CD4-positive, alpha-beta T cell (primary cell): ENCODE measurements at places on chromosomes 7 and 10. TPM values are rescaled to one million over a fixed set of nuclear protein-coding genes. Genes with fewer than 3 reads are reported as not detected.

Gene TUBAL3
- not detected for total RNA-seq

- H3K4me1 ChIP-seq = no peaks in the 10 kb centered on the region
- H3K27me3 ChIP-seq = no peaks in the 10 kb centered on the region
- DNase-seq = no peak
- H3K27ac ChIP-seq = no peak overlapping the region
These were observed 352.8 kb upstream of the VSTM2A start for GRCh38 chr7:54189330-54189729.

GRCh38 chr10:52488606-52489485 is 174.8 kb downstream of the DKK1 start:
- H3K4me1 ChIP-seq = no peaks in the 10 kb centered on the region
- no peaks in the 10 kb centered on the region for H3K27me3 ChIP-seq
- DNase-seq = no peak
- H3K4me3 ChIP-seq = no peak overlapping the region
- H3K36me3 ChIP-seq = no peaks in the 10 kb centered on the region

DNA sequence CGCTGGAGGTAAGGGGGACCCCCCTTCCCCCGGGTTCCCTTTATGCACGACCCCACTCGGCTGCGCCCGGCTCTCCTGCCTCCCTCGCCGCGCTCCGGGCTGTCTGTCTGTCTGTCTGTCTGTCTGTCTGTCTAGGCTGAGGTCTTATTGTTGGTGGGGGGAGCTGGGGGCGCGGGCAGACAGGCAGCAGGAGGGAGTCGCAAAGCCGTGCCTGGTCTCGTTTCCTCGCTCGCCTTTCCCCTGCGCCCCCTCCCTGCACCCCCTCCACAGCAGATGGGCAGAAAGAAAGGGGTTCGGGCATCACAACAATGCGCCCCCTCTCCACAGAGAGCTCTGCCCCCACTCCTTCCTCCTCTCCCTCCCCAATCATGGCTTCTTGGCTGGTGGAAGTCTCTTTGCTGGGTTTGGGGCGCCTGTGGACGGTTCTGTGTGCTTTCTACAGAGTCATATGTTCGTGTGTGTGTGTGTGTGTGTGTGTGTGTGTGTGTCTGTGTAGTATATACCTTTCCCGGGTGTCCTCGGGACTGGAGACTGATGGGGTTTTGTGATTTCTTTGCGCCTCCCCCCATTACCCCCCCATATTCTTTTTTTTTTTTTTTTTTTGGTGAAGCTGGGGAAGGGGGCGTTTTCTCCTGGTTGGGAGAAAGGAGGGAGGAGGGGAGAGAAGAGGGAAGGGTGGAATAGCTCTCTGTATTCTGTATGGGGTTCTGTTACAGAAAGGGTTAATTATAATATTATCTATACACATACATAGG is 1.9 kb downstream of the AUTS2 start:
- DNase-seq = no peak
- H3K36me3 ChIP-seq = no peaks in the 10 kb centered on the region
- peaks cover 44% of the 10 kb centered on the region for H3K27me3 ChIP-seq
- H3K27ac ChIP-seq = no peak overlapping the region
- H3K4me1 ChIP-seq = peaks cover 29% of the 10 kb centered on the region

DNA sequence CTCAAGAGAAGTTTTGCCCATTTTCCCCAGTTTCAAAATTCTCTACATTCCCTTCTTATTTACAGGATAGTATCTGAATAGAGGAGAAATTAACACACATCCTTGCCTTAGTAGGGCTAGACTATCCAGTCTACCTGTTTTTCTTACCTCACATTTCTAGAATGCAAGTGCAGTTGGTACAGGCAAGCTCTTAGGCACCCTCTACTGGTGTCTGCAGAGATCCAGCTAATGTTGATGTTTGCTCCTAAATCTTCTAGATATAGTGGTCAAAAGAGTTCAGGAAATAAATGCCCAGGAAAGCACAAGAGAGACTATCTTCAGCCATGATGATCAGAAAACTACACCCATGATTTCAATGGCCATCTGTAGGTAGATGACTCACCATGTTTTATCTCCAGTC is 205.3 kb downstream of the HTR7 start:
- H3K27me3 ChIP-seq = no peaks in the 10 kb centered on the region
- H3K27ac ChIP-seq = no peak overlapping the region
- no peaks in the 10 kb centered on the region for H3K36me3 ChIP-seq
- H3K4me1 ChIP-seq = no peaks in the 10 kb centered on the region
- no peak overlapping the region for H3K4me3 ChIP-seq
